ENCODE measurements at places on chromosomes 11 and 22.

- no peak for DNase-seq
Measured at GRCh38 chr22:27212102-27212501, 554.7 kb downstream of the MIAT start.

GRCh38 chr11:128965485-128965884, 22.8 kb upstream of the TP53AIP1 start:
- DNase-seq: no peak

- no peak for DNase-seq
Measured at GRCh38 chr22:35995772-35996171, 32.9 kb downstream of the RBFOX2 start.

DNA sequence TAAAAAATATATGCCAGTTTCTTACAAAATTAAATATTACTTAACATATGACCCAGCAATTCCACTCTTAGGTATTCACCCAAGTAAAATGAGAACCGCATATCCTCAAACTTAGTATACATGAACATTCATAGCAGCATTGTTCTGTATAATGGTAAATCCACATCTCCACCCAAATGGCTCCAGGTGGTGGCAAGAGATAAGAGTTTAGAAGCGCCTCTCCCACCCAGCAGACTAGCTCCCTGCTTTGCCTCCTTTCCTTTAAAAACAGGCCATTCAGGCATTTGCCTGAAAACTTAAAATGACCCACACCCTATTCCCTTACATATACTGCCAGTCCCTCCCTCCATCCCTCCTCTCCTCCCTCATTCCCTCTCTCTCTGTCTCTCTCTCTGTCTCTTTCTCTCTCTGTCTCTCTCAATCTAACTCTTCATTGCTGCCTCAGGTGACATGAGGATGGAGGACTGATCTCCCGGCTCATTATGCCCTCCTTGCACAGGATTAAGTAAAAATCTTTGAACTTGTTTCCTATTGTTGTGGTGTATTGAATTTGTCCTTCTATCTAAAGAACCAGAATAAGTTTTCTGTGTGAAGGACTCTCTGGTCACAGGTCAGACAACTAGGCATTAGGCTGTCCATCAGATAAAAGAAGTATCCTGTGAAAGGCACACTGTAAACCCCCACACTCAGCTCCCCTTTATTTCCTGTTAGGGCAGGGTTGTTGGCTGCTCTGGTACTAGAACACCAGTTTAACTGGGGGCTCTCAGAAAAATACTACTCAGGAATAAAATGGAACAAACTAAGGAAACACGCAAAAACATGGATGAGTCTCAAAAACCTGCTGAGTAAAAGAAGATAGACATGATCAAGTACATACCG, 48.3 kb downstream of the RRP8 start:
- no peak for DNase-seq

GRCh38 chr11:68263444-68264035, 8.2 kb downstream of the C11orf24 start:
- no peak for DNase-seq

GRCh38 chr11:73218106-73218829, at the start of gene P2RY2:
TSS of gene P2RY2 (plus strand) at chr11:73218281. CDS start at chr11:73234160, 15,879 bp downstream.
- DNase-seq: peak; percentile 86

DNA sequence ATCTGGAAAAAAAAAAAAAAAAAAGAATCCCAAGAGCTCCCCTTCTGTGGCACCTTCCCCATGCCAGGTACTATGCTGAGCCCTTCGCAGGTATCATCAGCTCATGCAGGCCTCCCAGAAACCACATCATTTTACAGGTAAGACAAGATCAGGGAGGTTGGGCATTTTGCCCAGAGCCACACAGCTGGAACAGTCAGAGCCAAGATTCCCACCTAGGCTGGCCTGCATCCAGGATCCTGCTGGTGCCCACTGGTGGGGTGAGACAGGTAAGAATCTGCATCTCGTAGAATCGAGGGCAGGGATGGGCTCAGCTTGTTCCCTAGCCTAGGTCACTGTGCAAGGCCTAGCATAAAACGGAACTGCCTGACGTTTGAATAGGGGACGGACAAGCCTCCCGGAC, 15.7 kb upstream of the MEN1 start:
- DNase-seq: no peak

DNA sequence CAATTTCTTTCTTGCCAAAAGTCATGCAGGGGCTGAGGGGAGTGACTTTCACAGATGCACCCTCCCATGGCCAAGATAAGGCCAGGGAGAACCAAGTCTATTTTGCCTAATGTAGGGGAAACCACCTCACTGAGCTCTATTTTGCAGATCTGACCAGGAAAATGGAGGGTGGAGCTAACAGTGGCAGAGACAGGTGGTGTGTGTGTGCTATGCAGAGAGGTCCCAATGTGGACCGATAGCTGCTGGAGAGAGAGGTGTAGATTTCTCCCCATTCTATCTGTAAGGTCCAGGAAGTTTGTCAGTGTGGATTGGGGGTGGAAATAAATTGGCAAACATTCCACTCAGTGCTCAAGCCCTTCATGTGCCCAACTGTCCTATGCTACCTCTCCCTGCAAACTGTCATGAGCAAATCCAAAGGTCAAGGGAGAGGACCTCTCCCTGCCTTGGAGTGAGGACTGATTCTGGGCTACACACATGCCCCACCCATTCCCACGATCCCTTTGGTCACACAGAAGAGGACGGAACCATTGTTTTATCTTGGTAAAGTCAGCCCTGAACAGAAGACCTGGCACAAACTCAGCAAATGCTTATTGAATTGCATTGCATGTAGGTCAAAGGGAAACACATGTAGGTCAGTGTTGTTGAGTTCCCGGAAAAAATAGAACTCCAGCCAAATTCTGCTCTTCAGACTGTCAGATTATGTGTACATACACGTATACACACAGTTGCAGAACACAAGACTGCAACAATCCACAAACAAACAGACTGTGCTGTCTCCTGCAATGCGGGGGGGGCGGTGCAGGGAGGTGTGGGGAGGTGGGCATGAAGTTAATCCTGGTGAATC, 65.9 kb downstream of the C11orf58 start:
- DNase-seq: no peak

GRCh38 chr11:125250318-125251213, 86.0 kb downstream of the PKNOX2 start:
- DNase-seq: no peak

DNA sequence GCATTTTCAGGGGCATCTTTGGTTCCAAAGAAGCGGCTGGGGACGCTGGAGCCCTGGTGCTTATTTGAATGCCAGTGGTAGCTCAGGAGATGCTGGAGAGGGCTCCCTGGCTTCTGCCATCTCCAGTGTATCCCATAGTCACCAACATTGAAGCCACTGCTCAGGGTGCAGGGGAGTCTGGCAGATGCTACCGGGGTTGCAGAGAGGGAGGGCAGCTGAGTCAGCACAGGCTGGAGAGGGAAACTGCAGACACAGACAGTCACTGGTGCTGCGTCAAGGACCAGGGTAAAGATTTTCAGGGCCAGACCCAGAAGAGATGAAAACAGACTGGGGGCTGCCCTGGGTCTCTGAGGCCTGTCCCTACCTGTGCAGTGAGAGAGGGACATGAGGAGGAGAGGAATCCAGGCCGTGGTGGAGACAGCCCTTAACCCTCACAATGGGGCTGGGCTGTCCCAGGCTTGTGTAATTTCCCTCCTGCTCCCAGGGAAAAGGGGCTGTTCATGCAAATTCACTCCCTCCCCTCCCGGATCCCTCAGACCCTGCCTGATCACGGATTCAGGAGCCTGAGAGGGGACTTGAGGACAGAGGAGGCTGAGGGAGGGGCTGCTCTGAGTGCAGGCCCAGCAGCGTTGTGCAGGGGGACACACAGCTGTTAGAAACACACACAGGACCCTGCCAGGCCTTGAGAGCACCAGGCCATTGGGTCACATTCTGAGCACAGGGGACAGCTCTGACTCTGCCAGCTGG, 126.9 kb upstream of the GRK3 start:
- no peak for DNase-seq

DNA sequence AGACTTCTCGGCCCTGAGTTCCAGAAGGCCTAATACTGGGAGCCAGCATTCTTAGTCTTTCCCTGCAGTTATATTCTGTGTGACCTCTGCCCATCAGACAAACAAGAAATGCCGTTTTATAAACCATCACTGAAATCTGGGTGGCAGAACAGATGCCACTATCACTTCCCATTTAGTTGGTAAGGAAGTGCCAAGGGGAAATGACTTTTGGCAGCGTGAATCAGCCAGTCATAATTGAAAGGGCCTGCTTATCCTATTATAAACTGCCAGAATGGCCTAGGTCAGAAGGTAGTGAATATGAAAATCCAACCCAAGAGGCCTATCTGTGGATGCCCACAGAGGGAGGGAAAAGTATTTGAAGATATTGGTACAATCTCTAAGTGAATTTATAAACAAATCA, 646.8 kb upstream of the CCDC90B start:
- DNase-seq: no peak

DNA sequence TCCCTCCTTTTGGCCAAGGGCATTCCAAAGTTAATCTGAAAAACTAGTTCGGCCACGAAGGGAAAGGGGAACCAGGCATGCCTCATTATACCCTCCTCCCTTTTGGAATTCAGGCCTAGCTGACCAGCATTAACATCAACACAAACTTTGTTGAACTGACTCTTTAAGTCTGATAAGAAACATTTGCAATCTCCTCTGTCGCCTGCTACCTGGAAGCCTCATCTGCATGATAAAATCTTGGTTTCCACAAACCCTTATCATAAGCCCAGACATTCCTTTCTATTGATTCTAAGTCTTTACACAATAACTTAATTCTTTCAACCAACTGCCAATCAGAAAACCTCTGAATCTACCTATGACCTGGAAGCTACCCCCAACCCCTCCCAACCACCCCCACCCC, 11.4 kb downstream of the POGLUT3 start:
- no peak for DNase-seq

DNA sequence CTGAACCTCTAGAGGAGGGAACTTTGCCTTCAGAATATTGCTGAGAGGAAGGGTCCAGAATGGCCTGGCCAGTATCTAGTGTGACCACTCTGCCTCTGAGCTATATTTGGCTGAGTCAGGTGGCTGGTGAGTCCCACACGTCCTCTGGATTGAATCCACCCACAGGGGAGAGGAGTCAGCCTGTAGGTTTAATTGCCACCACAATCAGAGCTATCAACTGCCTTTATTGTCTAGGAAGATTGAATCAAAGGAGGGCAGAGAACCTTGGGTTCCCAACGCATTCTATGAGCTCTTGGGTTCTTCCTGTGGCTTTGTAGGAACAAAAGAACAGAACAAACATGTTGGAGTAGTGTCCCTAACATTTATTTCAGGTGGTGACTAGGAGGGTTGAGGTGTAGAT, 67.7 kb downstream of the ST3GAL4 start:
- DNase-seq: no peak

DNA sequence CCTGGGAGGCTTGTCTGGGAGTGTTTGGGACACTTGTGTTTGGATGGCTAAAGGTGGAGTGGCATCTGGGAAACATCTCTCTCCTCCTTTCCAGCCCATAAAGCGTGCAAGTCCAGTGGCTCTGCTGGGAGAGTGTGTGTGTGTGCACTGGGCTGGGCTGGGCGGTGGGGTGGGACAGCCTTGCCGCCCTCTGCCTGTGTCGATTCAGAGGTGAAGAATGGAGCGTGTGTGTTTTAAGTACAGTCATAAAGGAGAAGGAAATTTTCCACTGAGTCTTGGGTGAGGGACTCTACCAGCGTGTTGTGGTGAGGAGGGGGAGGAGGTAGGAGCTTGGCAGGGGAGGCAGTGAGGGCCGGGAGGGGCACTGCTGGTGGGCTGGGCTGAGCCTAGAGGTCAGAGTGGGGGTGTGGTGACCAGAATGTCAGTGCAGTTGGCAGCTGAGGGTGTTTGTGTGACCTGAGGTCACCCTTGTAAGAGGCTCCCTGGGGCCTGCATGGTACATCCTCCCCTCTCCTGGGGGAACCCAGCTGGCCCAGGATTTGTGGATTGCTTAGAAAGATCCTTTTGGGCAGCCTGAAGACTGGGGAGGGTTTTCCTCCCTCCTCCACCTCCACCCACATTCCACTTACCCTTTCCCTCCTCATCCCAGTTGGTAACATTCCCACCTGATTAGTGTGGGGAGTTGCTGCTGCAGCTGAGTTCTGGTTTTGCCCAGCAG, 1.7 kb downstream of the TIMP3 start:
- DNase-seq: no peak
